ENCODE measurements at places on chromosomes 1 and 21. TPM values are rescaled to one million over a fixed set of nuclear protein-coding genes. Genes with fewer than 3 reads are reported as not detected.

FCAMR gene
- not detected for total RNA-seq

- no peaks in the 10 kb centered on the region for H3K4me1 ChIP-seq
- H3K27ac ChIP-seq, result no peak overlapping the region
- peaks cover 4% of the 10 kb centered on the region for H3K27me3 ChIP-seq
- H3K36me3 ChIP-seq, result no peaks in the 10 kb centered on the region
These were observed 166.3 kb upstream of the RAB4A start for GRCh38 chr1:229104654-229105053.

DNA sequence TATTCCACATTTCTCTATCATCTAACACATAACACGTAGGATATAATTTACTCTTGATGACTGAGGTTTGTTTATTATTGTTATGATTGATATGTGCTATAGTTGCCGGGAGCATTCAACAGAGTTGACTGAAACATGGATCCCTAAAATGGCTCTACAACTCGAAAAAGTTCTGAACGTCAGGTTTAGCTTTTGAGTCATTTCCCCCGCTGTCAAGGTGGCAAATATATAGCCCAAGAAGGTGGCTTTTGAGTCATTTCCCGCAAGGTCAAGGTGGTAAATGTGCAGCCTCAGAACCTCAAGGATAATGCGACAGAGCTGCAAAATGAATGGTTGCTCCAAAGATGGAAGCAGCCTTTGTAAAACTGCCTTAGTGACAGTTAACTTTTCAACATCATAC, 104.0 kb downstream of the NIBAN1 start:
- H3K27ac ChIP-seq, result peak overlapping the region; percentile 45
- no peak overlapping the region for H3K4me3 ChIP-seq
- peak; percentile 16 for DNase-seq

SPRR3 gene
- not detected for total RNA-seq

DNA sequence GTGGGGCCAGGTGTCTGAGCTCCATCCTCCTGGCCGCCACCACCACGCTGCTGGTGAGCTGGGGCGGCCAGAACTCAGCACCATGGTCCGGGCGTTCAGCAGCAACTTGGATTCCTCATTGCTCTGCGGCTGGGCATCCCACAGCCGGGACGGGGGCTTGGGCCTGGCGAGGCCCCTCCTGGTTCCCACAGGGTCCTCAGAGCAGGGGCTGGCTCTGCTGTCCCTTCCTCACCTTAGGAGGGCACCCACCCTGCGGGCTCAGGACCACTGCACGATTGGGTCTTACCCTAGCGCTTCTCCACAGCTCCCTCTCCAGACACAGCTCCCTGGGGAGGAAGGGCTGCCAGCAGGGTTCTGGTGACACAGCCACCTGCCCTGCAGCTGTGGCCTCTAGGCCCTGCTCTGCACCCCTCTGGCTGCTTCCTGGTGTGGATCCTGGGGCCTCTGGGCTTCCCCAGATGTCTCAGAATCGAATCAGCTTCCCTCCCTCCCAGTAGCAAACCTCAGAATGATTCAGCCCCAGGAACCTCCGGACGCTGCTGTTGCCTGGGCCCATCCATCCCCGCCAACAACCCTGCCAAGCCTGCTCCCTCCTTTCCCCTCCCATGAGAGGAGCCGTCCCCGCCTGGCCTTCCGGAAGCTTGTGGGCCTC, 25.0 kb downstream of the CRYAA start:
- no peak overlapping the region for H3K27ac ChIP-seq
- DNase-seq, result no peak
- peaks cover 3% of the 10 kb centered on the region for H3K36me3 ChIP-seq
- H3K4me1 ChIP-seq, result peaks cover 13% of the 10 kb centered on the region
- no peak overlapping the region for H3K4me3 ChIP-seq

GRCh38 chr1:183074215-183074614, 51.0 kb downstream of the LAMC1 start:
- no peaks in the 10 kb centered on the region for H3K36me3 ChIP-seq
- H3K4me1 ChIP-seq, result no peaks in the 10 kb centered on the region

DNA sequence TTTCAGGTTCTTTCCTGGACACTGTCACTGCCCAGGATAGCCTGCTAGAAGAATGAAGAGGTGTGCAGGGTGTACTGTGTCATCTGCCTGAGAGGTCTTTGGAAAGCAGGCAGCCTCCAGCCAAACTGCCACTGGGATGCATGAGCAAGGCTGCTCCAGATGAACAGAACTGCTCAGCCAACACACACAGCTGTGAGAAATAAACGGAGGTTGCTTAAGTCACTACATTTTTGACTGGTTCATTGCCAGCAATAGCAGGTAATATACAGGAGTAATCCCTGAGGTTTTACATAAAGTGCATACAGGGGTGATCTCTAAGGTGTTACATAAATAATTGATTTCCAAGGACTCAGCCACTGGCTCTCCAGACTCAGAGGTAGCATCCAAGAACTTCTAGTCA, 516.9 kb downstream of the BRINP3 start:
- H3K36me3 ChIP-seq, result no peaks in the 10 kb centered on the region
- DNase-seq, result no peak
- H3K4me3 ChIP-seq, result no peak overlapping the region
- H3K27ac ChIP-seq, result no peak overlapping the region
